ENCODE measurements at places on chromosomes 7 and 10.

DNA sequence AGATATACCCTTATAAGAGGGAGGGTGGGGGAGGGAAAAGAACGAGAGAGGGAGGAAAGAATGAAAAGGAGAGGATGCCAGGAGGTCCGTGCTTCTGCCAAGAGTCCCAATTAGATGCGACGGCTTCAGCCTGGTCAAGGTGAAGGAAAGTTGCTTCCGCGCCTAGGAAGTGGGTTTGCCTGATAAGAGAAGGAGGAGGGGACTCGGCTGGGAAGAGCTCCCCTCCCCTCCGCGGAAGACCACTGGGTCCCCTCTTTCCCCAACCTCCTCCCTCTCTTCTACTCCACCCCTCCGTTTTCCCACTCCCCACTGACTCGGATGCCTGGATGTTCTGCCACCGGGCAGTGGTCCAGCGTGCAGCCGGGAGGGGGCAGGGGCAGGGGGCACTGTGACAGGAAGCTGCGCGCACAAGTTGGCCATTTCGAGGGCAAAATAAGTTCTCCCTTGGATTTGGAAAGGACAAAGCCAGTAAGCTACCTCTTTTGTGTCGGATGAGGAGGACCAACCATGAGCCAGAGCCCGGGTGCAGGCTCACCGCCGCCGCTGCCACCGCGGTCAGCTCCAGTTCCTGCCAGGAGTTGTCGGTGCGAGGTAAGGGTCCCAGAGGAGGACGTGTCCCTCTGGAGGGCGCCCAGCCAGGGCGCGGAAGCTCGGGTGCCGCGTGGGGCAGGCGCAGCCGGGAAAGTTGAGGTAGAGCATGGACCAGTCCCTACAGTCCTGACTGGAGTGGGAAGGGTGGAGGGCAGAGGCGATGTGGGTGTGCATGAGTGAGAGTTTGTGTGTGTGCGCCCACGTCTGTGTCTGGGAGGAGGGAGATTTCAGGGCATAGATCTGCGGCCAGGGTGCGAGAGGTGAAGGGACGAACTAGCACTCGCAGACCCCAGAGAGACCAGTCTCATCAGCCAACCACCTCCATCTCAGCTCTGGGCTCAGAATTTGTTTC lies 844 bp downstream of the GRM3 start:
- DNase-seq: no peak

DNA sequence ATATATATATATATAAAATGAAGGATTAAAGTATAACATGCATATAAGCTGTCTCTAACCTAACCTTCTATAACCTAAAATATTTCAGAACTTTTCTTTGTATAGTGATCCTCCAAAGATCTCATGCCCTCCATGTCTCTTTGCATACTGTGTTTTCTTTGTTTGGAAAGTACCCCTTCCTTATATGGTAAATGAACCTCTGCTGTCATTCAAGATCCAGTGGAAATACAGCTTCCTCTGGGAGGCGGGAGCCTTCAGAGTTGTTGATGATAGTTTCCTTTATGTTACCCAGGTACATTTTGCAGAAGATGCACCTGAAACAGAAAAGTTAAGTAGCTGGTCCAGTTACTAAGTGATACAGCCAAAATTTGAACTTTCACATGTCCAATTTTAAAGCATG lies 233.3 kb upstream of the FOXP2 start:
- no peak for DNase-seq

DNA sequence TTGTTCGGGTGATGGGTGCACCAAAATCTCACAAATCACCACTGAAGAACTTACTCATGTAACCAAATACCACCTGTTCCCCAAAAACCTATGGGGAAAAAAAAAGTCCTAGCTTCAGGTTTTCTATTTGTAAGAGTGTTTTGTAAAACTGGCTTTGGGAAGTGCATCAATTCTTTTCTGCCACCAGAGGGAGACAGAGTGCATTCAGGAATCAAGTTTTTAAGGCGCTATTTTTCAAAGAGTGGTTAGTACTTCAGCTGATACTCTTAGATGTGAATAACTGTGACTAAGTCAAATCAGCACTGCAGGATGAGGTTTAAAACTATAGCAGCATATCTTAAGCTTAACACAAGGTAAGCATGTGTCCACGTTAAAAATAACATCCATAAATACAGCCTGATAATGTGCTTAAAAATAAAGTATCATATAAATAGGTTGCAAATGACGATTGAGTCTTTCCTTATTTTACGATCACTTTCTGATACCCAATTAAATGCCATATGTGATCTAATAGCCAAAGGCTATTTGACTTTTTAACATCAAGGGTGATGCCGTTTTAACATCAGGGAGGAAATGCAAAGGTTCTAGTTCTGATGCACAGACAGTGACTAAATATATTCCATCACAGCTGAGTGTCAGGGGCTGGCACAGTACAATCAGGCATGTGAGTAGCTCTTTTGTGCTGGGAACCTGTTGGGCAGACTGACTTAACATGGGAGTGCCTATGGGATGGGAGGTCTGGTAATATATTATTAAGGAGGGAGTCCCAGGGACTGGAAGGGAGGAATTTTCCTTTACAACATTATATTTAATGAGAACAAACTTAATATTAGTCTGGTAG lies 10.6 kb upstream of the LYZL2 start:
- no peak for DNase-seq

GRCh38 chr10:116270771-116271592 lies 2.0 kb downstream of the GFRA1 start:
- DNase-seq: no peak

- no peak for DNase-seq
Observed at GRCh38 chr7:139341776-139342226, 664 bp downstream of the FMC1 start.

DNA sequence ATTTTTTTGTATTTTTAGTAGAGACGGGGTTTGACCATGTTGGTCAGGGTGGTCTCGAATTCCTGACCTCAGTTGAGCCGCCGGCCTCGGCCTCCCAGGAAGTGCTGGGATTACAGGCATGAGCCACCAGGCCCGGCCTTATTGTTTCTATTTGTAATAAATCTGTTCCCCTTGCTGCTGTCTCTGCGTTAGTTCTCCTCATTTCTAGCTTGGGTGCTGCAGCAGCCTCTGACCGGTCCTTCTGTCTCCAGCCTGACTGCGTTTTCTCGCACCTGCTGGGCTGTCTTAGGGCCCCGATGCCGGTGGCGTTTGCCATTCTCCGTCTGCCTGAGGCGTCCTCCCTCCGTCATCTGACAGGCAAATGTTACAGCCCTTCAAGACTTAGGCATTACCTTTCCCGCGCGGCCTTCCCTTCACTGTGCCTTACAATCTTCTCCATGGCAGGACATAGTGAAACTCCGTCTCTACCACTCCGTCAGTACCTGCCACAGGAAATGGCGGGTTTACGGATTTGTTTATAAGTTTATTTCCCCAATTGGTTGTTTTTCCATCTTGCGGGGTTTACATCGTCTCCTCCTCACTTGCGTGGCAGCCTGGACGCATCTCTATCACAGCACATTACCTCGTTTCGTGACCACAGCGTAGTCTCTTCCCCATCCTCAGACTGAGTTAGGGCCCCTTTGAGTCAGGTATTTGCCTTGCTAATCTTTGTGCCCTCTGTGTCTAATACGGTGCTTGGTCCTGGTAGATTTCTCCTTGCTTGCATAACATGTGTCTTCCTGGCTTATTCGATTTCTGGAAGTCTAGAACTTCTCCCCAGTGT lies 2.3 kb upstream of the GIMAP8 start:
- DNase-seq: no peak

- DNase-seq: no peak
Observed at GRCh38 chr7:27917119-27917518, 177.2 kb downstream of the TAX1BP1 start.

- no peak for DNase-seq
Observed at GRCh38 chr7:139946533-139946932, 116.2 kb downstream of the PARP12 start.

DNA sequence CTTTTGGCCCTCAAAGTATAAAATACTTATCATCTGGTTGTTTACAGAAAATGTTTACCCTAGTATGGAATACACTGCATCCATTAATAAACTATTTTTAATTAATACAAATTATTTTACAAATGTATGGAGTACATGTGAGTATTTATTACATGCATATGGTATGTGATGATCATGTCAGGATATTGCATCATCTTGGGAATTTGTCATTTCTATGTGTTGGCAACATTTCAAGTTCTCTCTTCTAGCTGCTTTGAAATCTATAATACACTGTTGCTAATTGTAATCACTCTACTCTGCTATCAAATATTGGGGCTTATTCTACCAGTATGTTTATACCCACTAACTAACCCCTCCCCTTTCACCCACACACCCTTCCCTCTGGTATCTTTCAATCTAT lies 103.9 kb upstream of the THSD7A start:
- DNase-seq: no peak

GRCh38 chr10:61812920-61813319 lies 88.6 kb upstream of the ARID5B start:
- DNase-seq: no peak
